ENCODE measurements at places on chromosomes 11 and 22.

DNA sequence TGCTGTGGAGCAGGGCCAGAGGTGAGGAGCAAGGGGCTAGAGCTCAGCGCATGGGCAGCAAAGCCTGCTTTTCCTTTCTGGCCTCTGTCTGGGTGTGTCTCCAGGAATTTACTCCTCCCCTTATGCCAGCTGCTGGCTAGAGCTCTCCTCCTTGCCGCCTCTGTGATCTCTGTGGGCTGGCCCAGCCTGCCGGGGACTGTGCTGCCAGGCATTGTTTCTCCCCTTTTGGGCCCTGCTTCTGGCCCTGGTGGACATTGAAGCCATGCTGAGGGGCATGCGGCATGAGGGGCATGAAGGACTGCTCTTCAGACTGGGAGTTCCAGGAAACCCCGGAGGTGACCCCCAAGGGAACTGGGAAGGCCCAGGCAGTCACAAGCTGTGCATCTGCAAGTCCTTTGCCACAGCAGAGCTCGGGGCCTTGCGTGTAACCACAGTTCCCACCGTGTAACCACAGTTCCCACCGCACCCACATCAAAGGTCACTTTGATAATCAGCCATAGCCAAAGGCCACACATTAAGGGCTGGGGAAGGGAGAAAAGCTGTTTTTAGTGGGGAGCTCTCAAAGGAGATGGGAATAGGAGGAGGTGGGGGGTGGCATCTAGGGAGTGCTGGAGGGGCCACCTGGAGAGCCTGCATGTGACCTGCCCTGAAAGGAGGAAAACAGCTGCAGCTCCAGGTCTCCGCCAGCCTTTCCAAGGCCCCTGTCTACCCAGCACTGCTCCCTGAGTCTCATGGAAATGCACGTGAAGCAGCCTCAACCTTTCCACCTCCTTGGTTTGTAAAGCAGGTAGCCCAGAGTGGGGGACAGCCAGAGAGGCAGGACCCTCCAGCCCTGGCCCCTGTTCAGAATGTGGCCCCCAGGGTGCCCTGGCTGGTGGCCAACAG lies 62.3 kb downstream of the PPFIBP2 start:
- DNase-seq: no peak

- DNase-seq: no peak
Measured at GRCh38 chr11:110028921-110029320, 64.3 kb upstream of the ZC3H12C start.

DNA sequence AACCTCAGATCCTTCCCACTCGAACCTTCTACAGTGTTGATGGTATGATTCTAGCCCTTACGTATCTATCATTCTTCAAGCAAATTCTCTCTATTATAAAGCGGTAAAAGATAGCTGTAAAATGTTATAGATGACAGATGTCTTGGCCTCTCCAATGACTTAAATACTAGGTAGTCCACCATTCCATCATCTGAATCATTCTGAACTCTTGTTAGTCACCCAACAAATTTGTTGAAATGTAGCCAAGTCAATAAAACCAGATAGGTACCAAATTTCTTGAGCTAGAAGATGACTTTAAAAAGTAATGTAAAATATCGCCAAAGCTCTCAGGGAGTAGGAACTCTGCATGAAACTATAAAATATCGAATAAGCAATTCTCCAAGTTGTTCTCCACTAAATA lies 32.6 kb upstream of the PICALM start:
- DNase-seq: no peak

- DNase-seq: no peak
Measured at GRCh38 chr22:46649141-46650077, 29.2 kb downstream of the GRAMD4 start.

DNA sequence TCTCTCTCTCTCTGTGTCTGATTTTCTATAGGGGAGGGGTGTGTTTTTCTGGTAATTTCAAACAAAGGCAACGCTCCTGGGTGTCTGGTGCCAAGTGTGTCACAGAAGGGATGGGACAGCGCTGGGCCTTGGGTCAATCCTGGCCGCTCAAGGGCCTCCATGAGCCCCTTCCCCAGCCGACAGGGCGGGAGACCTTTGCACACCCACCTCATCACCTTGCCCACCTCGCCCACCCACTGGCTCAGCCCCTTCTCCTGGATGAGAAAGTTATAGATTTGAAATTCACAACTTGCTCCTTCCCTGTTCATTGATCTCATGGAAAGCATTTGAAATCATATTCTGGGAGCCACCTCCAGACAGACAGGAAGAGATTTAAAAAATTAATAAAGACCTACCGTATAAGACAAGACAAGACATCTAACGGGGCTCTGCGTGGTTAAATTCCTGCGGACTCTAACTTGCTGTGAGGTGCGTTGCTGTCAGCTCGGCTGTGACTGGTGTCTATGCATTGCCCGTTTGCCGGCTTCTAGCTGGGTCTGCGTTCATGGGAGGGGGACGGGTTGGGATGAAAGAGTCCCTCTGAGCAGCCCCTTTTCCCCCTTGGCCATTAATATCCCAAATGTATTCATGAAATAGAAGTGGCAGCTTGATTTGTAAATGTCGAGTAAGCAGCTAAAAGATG lies 27.0 kb downstream of the MPPED1 start:
- no peak for DNase-seq

GRCh38 chr22:41722496-41722895 lies 23.2 kb downstream of the MEI1 start:
- DNase-seq: no peak

GRCh38 chr22:40330615-40331014 lies 15.7 kb upstream of the ADSL start:
- DNase-seq: no peak

DNA sequence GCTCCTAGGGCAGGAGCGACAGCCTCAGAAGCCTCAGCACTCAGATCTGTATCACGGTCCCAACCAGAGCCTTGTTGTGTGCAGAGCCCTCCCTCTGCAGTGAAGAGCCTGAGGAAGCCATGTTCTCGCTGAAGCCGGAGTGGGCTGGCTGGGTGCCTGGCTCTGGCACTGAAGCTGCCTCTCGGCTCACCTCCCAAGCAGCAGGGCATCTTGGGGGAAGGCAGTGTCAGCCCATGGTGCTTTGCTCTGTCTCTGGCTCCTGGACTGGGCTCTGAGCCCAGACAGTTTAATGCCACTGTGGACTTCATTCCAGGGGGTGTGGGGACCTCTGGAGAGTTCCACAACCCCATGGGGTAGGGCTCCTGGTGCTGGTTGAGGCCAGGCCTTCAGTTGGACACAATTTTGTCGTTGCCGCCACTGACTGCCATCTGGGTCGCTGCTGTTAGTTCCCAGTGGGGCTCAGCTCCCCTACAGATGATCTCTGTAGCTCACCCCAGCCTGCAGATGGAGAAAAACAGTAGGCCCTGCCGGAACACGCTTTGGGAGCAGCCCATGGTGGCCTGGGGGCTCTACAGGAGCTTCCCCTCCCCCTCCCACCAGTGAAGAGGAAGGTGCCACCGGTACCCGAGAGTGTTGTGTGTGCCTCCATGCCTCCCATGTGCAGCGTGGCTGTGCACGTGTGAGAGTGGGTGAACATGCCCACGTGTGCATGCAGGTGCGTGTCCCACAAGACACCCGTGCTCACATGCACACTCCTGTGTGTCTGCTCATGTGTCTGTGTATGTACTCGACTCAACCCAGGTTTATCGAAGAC lies 86.5 kb upstream of the B3GAT1 start:
- no peak for DNase-seq

DNA sequence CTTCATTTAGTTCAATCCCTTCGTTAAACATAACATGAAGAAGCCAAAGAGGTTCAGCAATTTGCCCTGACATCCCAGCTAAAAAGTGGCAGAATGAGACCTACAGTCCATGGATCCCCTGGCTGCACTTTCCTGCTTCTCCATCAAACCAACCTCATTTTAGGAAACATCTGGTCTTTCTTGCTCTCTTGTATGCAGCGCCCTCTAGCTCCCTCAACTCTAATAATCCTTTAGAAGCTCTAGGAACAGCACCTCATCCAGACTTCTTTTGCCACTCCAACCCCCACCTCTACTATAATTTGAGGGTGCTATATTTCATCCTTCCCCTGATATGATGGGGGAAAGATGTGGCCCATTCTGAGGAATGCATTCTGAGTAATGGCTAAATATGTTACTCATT lies 7.4 kb downstream of the CNTF start:
- DNase-seq: peak; percentile 57

DNA sequence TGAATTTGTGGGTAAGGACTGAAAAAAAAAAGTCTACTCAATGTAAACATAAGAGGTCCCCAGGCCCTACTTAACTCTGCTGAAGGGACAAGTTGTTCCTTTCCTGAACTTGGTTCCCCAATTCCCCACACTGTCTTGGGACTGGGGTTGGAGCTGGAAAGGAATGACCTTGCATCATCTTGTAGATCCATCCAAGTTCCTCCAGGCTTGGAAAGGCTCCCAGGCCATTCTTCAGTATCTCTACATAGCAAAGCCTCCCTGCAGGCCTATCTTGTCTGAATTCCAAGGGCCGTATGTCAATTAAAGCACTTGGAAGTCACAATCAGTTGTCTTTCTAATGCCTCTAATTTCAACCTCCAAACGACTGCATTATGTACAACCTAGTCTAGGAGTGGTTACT lies 361.2 kb downstream of the TMEM135 start:
- no peak for DNase-seq

DNA sequence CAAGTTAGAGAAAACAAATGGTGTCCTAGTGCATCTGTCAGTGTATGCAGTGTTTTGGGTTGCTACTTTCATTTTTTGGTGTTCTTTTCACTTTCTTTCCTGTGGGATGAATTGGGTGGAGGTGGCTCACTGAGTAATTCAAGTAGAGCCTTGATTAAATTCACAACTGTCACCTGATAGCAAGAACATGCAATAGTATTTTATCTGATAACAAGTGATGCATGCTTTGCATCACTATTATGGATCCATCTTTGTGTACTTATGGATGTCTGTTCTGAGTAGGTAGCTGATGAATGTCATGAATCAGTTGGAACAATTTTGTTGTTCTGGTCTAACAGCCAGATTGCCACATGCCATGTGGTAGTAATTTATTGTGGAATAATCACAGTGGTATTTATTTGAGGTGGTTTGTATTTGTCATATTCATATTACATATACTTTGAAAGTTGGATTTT lies 87.5 kb downstream of the DDX10 start:
- DNase-seq: no peak

GRCh38 chr11:94171693-94172440 lies 43.2 kb downstream of the PANX1 start:
- DNase-seq: no peak

DNA sequence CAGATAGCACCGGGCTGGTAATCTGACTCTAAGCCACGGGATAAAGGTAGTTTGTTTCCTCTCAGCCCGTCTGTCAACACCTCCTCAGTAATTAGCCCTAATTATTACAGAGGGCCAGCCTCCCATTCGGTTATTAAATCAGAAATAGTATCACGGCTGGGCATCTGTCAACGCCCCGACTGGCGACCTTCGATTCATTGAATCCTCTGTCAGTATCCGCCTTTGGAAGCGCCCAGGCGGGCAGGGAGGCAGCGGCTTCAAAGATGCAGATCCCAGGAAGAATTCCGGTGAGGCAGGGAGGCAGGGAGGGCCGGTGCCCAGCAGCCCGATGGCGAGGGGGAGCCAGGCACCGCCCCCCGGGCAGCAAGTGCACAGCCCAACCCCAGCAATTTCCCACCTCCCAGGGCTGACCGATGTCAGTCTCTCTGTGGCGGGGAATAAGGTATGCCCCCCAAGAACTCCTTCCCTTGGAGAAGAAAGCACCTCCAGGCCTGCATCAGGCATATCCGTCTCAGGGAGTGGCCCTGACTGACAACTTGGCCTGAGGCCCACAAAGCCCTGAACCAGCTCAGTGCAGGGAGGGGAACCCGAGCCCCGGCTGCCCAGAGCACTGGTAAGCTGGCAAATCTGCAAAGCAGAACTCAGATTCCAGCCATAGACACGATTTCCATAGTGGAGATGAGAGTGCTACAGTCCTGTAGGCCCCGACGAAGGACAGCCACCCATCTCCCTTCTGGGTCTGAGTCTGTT lies 11.4 kb downstream of the GNB1L start:
- no peak for DNase-seq
